ENCODE measurements at places on chromosomes 7 and 10.

DNA sequence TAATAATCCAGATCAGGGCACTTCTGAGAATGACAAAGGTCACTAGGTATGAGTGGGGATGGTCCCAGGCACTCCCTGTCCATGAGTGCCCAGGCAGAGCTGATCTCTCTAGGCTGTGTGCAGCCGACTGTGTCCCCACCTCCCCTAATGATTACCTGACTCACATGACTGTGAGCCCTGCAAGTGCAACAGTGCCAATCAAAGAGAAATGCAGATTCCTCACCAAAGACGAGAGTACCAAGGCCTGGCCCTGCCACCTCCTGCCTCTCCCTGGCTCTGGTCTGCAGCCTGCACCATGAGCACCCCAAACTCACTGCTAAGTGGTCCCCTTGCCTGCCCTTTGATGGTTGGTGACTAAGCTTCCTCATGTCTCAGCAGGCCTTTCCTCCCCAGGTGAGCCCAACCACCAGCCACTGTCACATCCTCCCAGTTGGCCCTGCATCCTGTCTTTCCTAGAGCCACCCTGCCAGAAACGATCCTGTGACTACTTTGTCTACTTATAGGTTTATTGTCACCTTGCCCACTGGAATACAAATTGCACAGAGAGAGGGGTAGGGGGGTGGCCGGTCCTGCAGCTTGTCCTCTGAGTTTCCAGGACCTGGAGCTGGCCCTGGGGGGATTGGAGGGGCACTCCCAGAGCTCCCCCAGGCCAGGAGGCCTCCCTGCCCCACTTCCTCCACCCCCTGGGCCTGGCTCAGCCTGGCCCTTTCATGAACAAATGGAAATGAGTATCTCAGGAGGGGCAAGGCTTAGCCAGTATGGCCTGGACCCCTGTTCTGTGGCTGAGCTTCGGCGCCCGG is 22.4 kb upstream of the GDF10 start:
- DNase-seq = no peak

DNA sequence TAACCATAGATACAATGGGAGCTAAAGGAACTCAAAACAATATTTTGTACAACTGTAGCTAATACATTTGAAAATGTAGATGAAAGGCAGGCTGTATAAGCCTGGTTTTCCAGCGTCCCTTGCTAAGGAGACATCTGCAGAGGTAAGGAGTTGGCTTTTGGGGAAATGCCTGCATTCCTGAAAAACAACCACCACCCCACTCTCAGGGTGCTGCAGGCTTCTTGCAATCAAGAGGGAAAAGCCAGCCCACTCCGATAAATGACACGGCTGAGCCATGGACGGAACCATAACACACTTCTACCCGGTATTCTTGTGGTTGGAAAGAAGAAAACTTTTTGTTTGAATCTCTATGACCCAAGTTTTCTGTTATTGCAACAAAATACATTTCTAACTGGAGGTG is 200.3 kb downstream of the TEX36 start:
- no peak for DNase-seq

DNA sequence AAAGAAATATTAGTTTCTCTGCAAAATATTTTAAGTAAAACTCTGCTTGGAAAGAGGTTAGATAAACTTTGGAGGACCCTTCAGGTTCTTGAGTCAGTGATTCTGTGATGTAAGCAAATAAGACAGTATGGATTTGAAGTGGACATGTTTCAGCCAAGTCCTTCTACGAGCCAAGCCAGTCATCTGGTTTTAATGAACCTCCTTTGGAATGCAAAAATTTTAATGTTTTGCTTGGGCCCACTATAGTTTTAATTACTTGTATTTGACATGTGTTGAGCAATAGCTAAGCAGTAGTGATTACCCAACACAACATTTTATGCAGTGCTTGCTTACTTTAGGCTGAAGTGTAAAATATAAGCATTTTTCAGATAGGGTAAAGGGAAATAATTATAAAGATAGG is 296.3 kb upstream of the SEMA3D start:
- DNase-seq = peak; percentile 30

GRCh38 chr10:93907059-93907458 is 13.3 kb downstream of the SLC35G1 start:
- no peak for DNase-seq

DNA sequence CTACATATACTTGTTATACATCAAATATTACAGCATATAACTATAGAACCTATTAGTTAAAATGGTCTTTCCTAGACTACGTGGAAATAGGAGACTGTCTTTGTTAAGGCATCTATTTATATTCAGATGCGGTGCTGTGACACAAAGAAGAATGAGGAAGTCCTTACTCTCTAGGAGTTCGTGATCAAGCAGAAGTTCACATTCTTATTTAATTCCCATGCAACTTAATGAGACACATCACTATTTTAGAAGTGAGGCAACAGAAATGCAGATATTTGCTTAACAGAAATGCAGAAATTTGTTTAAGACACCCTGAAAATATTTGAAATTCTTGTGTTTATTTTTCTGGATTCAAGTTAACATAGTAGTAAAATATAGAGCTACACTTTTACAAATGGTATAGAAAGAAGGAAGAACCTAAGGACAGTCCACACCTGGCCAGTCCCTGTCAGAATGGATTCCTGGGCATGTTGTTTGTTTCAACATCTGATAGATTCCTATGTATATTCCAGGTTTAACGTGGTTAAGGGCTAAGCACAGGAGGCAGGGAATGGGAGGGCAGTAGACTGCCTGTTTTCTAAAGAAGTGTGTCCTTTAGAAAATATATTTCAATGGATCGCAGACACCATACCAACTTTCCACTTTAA is 70.6 kb upstream of the NXPH1 start:
- DNase-seq = no peak

DNA sequence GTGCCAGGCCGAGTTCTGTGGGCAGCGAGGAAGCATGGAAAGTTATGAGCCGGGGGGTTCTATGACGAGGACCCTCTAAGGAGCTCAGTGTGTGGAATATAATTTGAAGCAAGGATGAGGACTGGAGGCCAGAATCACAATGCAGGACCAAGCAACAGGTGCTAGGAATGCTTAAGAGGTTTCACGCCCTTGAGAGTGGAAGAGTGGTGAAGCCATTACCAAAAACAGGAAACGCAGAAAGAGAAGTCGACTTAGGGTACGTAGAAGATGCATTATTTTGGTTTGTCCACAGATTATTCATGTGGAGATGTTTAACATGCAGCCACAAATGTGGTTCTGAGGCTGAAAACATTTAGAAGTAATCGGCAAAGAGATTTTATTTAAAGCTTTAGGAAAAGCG is 78.7 kb downstream of the PIP4K2A start:
- no peak for DNase-seq

DNA sequence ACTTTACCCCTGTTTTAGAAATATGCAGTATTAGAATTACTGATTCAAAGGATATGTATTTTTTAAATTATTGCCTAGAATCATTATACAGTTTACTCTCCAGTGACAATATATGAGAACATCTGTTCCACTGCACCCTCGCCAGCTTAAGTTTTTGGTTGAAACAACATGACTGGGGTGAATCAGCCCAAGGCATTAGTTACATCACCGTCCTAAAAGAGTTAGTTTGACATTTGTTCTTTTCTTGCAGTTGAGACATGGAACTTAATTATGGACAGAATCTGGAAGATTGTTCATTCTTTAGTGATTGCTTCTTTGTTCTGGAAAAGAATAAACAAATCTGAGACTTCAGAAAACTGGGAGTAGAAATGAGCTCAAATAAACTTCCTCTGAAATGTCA is 167.3 kb upstream of the DKK1 start:
- DNase-seq = no peak

DNA sequence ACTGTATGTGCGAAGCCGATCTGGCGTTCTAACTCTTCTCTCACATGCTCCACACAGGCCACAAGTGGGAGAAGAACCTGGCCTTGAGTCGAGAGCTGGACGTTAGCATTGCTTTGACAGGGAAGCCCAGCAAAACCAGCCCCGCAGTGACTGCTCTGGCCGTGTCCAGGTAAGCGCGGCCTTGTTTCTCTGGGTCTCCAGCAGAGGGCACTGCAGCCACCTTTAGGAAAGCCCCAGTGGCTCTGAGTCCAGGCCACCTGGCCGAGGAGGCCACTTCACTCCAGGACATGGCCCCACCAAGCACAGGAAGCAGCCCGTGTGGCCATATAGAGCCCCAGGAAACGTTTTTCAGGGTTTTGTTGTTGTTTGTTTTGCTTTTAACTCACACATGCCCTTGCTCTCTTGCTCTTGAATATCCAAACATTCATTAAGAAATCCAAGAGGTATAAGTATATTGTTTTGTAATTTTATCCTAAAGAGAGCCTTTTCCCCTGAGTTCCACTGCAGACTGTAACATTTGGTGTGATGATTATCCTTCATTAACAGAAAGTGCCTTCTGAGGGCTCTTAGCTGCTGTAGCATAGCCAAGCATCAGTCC is 41.8 kb upstream of the LRRC18 start:
- no peak for DNase-seq

DNA sequence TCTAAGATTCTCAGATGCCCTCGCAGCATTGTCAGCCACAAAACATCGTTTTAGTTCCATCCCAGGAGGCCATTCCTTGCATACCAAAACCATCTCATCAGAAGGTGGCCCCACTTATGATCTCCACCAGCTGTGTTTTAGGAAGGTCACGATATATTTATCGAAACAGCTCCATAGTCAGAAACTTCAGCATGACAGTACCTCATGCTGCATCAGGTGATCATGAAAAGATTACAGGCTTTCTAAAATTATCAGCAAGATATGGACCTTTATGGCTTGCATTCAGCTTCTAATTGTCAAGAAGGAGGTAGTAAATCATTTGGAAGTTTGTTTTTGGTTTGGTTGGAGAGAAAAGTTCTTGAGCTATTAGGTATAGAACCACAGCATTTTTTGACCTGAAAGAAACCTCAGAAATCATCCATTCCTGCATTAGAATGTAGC is 20.0 kb downstream of the JAZF1 start:
- no peak for DNase-seq

- DNase-seq = no peak
Observed at GRCh38 chr7:45563941-45564461, 10.2 kb upstream of the ADCY1 start.

DNA sequence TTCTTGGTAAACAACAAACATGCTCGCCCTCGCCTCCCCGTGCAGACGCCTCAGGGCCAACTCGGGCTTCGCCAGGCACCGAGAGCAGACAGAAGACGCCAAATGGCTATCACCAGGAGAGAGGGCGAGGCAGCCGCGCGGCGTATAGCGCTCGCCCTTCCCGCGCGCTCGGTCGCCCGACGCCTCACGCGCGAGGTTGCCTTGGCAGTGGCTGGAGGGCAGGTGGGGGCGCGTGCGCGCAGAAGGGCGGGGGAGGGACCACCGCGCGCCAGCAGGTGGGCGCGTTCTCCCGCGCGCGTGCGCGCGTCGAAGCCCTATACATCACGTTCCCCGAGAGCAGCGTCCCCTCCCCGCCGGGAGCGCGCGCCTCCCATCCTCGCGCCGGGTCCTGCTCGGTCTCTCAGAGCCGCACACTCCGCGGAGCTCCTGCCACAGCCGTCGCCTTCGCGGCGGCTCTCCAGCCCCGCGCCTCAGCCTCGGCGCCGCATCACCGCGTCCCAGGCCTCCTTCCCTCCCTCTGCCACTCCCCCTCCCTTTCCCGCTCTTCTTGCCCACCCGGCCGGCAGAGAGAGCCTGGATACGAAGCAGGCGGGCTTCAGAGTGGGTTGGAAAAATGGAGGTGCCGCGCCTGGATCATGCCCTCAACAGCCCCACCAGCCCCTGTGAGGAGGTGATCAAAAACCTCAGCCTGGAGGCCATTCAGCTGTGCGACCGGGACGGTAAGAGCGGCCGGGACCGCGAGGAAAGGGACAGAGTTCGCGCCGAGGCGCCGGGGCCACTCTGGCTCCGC is at the start of gene PHYHIPL:
Gene PHYHIPL (plus strand): TSS at position 403 of the 790 bp plus-strand sequence. CDS start 211 bp downstream, at position 614.
- DNase-seq = no peak

GRCh38 chr7:141288626-141289025 is 214.8 kb downstream of the TMEM178B start:
- DNase-seq = no peak
